Mammary microvascular endothelial cell (primary cell): ENCODE measurements at places on chromosomes 5 and 9. TPM values are rescaled to one million over a fixed set of nuclear protein-coding genes. Genes with fewer than 3 reads are reported as not detected.

The OR1N2 gene
- total RNA-seq: not detected in 2 replicates

The PCDHA11 gene
- total RNA-seq: under 0.01 and 0.05 TPM in 2 replicates

The DHX29 gene
- total RNA-seq: 27.5 and 28.3 TPM in 2 replicates

The PCDHB3 gene
- 0.30 and 0.47 TPM in 2 replicates for total RNA-seq

The TSC1 gene
- total RNA-seq: 18.3 and 20.8 TPM in 2 replicates
